ENCODE measurements at places on chromosomes 3 and 15. TPM values are rescaled to one million over a fixed set of nuclear protein-coding genes. Genes with fewer than 3 reads are reported as not detected.

- no peak for DNase-seq
- H3K36me3 ChIP-seq: no peaks in the 10 kb centered on the region
- H3K4me3 ChIP-seq: no peak overlapping the region
- H3K27ac ChIP-seq: no peak overlapping the region
- no peaks in the 10 kb centered on the region for H3K27me3 ChIP-seq
- H3K4me1 ChIP-seq: no peaks in the 10 kb centered on the region
Measured at GRCh38 chr3:165827883-165828282, 9.3 kb downstream of the BCHE start.

DNA sequence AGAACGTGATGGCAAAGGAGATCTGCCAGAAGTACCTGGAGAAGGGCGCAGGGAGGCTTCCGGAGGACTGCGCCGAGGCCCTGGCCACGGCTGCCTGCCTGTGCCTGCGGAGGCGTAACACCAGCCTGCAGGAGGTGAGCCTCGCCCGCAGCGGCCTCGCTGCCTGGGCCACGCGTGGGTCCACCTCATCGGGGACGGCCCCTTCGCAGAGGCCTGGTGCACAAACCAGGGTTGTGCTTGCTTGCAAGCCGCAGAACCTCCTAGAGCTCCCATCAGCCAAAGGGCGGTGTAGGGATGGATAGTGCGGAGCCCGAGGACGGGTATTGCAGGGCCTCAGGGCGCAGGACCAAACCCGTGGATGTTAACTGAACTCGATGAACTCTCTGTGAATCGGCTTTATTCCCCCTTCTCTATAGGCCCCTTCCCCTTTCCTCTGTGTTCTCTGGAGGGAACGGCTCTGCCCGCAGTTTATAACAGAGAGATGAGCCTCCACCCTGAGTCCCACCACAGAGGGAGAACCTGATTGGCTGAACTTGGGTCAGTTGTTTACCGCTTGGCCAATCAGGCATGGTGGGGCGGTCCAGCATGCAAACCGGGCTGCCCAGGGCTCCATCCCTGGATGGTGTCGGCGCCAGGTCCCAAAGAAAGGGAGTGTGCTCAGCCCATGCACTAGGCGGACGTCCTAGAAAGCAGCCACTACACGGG is 13.6 kb upstream of the TATDN2 start:
- no peak overlapping the region for H3K4me3 ChIP-seq
- no peak for DNase-seq
- no peaks in the 10 kb centered on the region for H3K27me3 ChIP-seq
- H3K27ac ChIP-seq: no peak overlapping the region
- peaks cover 25% of the 10 kb centered on the region for H3K4me1 ChIP-seq
- H3K36me3 ChIP-seq: peaks cover 26% of the 10 kb centered on the region

The MYZAP gene
- 0.11 TPM for total RNA-seq

- DNase-seq: no peak
- H3K27ac ChIP-seq: no peak overlapping the region
- no peak overlapping the region for H3K4me3 ChIP-seq
- H3K36me3 ChIP-seq: no peaks in the 10 kb centered on the region
- H3K27me3 ChIP-seq: peaks cover 14% of the 10 kb centered on the region
- H3K4me1 ChIP-seq: peaks cover 24% of the 10 kb centered on the region
Measured at GRCh38 chr15:69628256-69629093, 175.9 kb downstream of the RPLP1 start.

The LMAN1L gene
- total RNA-seq: 0.25 TPM

The CHAC1 gene
- 32.2 TPM for total RNA-seq

GRCh38 chr15:54064365-54064764 is 86.1 kb downstream of the UNC13C start:
- no peaks in the 10 kb centered on the region for H3K27me3 ChIP-seq
- H3K27ac ChIP-seq: no peak overlapping the region
- no peaks in the 10 kb centered on the region for H3K36me3 ChIP-seq
- no peak for DNase-seq
- no peak overlapping the region for H3K4me3 ChIP-seq
- no peaks in the 10 kb centered on the region for H3K4me1 ChIP-seq

GRCh38 chr3:182971637-182972036 is 8.7 kb downstream of the DCUN1D1 start:
- no peak overlapping the region for H3K4me3 ChIP-seq
- no peaks in the 10 kb centered on the region for H3K27me3 ChIP-seq
- H3K36me3 ChIP-seq: no peaks in the 10 kb centered on the region
- no peak for DNase-seq

DNA sequence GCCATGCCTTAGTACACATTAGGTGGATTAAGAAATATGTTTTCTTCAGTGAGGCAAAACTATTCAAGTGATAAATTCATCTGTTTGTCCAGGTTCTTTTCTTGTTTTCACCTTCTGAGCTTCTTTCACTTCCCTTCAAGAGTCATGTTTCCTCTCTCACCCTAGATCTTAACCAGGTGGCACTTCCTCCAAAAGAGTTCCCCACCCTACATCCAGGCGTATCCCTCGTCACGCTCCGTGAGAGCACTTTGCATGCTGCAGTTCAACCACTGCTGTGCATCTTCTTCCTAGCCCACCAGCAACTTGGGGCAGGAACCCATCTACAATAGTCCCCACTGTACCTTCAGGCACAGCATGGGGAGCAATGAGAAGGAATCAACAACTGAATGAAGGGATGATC is 28.9 kb downstream of the OSBPL10 start:
- DNase-seq: no peak
- H3K36me3 ChIP-seq: peaks cover 3% of the 10 kb centered on the region
- H3K4me1 ChIP-seq: no peaks in the 10 kb centered on the region

The KCNAB1 gene
- total RNA-seq: not detected

GRCh38 chr3:128368626-128369025 is 98.1 kb downstream of the DNAJB8 start:
- no peaks in the 10 kb centered on the region for H3K27me3 ChIP-seq
- H3K4me1 ChIP-seq: peaks cover 5% of the 10 kb centered on the region
- peaks cover 4% of the 10 kb centered on the region for H3K36me3 ChIP-seq
- no peak overlapping the region for H3K27ac ChIP-seq
- no peak overlapping the region for H3K4me3 ChIP-seq
- DNase-seq: no peak

GRCh38 chr3:127536830-127537812 is 53.4 kb downstream of the TPRA1 start:
- no peak overlapping the region for H3K27ac ChIP-seq
- no peak for DNase-seq
- H3K36me3 ChIP-seq: no peaks in the 10 kb centered on the region

GRCh38 chr3:35675206-35675605 is 35.9 kb downstream of the ARPP21 start:
- DNase-seq: no peak
- peaks cover 2% of the 10 kb centered on the region for H3K27me3 ChIP-seq
- peaks cover 6% of the 10 kb centered on the region for H3K4me1 ChIP-seq
- no peak overlapping the region for H3K27ac ChIP-seq

- no peak overlapping the region for H3K4me3 ChIP-seq
- H3K36me3 ChIP-seq: no peaks in the 10 kb centered on the region
- peaks cover 8% of the 10 kb centered on the region for H3K27me3 ChIP-seq
- DNase-seq: no peak
- no peak overlapping the region for H3K27ac ChIP-seq
Measured at GRCh38 chr3:190429681-190430080, 20.0 kb downstream of the TMEM207 start.
